ENCODE measurements at places on chromosomes 7 and 10. TPM values are rescaled to one million over a fixed set of nuclear protein-coding genes. Genes with fewer than 3 reads are reported as not detected.

GPR22 gene
- total RNA-seq = not detected

DNA sequence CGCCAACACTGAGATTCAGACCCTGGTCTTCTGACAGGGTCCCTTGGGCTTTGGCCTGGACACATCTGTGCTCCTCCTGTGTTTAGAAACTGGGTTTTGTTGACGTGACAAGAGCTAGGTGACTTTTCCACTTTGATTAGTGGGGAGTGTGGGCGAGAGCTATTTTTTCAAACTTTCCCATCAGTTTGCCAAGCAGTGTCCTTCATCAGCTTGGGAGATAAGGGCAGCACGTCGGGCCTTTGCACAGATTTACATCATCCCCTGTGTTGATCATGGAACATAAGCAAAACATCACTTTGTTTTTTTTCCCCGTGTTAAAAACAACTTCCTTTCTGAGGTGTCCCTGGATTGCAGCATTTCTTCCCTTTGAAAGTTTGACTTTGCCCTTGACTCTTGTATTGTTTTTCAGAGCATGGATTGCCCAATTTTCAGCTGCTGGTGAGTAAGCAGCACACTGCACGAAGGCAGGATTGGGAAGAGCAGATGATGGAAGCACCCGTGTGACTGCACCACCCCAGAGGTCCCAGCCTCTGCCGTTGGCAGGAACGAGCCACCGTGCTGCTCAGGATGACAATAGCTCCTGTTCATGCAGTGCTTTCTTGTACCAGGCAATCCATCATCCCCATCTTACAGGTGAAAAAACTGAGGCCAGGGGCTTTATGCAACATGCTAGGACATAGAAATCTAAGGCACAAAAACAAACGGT, 6.4 kb upstream of the IGFBP1 start:
- H3K27ac ChIP-seq = no peak overlapping the region
- peaks cover 8% of the 10 kb centered on the region for H3K27me3 ChIP-seq
- H3K36me3 ChIP-seq = no peaks in the 10 kb centered on the region

- H3K36me3 ChIP-seq = peaks cover 1% of the 10 kb centered on the region
- H3K4me3 ChIP-seq = no peak overlapping the region
- peaks cover 16% of the 10 kb centered on the region for H3K27me3 ChIP-seq
Measured at GRCh38 chr10:4353059-4353655, 472.9 kb upstream of the AKR1E2 start.

GRCh38 chr10:132507409-132507955, 30.1 kb upstream of the INPP5A start:
- H3K4me3 ChIP-seq = no peak overlapping the region
- no peaks in the 10 kb centered on the region for H3K36me3 ChIP-seq
- no peaks in the 10 kb centered on the region for H3K27me3 ChIP-seq
- H3K4me1 ChIP-seq = no peaks in the 10 kb centered on the region

GRCh38 chr7:101754424-101755159, 62.8 kb upstream of the CUX1 start:
- no peaks in the 10 kb centered on the region for H3K36me3 ChIP-seq
- H3K27ac ChIP-seq = peak overlapping the region; percentile 87
- no peaks in the 10 kb centered on the region for H3K27me3 ChIP-seq
- H3K4me3 ChIP-seq = peak overlapping the region; percentile 66
- DNase-seq = no peak
- H3K4me1 ChIP-seq = peaks cover 21% of the 10 kb centered on the region

ASB10 gene
- not detected for total RNA-seq

- peak; percentile 41 for DNase-seq
- peak overlapping the region; percentile 80 for H3K4me3 ChIP-seq
- H3K27me3 ChIP-seq = no peaks in the 10 kb centered on the region
- peaks cover 52% of the 10 kb centered on the region for H3K36me3 ChIP-seq
- H3K27ac ChIP-seq = peak overlapping the region; percentile 88
- H3K4me1 ChIP-seq = peaks cover 39% of the 10 kb centered on the region
Measured at GRCh38 chr10:97428572-97428981, 2.6 kb downstream of the PGAM1 start.

MRLN gene
- not detected for total RNA-seq

GATAD1 gene
- total RNA-seq = 14.3 TPM

DNA sequence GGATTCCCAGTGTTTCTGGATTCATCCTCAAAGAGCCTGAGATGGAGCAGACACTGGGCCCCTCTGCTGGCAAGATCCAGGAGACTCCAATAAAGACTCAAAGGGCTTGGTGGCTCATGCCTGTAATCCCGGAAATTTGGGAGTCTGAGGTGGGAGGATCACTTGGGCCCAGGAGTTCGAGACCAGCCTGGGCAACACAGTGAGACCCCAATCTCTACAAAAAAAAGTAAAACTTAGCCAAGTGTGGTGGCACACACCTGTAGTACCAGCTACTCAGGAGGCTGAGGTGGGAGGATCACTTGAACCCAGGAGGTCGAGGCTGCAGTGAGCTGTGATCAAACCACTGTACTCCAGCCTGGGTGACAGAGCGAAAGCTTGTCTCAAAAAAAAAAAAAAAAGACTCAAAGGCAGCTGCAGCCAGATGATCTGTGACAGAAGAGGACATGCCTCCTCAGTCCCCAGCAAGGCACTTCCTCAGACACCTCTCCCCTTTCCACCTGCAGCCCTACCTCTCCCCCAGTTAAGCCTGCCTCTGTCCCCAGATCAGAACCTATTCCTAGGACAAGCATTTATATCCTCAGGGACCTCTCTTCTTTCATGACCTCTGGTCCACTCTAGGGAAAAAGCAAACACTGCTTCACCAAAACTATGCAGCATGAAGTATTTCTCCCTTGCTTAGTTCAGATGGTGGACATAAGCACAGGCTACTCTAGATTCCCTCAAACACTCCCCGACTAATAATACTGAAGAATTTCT, 27.9 kb downstream of the PDLIM1 start:
- peaks cover 3% of the 10 kb centered on the region for H3K36me3 ChIP-seq
- no peaks in the 10 kb centered on the region for H3K4me1 ChIP-seq
- no peak overlapping the region for H3K27ac ChIP-seq

DNA sequence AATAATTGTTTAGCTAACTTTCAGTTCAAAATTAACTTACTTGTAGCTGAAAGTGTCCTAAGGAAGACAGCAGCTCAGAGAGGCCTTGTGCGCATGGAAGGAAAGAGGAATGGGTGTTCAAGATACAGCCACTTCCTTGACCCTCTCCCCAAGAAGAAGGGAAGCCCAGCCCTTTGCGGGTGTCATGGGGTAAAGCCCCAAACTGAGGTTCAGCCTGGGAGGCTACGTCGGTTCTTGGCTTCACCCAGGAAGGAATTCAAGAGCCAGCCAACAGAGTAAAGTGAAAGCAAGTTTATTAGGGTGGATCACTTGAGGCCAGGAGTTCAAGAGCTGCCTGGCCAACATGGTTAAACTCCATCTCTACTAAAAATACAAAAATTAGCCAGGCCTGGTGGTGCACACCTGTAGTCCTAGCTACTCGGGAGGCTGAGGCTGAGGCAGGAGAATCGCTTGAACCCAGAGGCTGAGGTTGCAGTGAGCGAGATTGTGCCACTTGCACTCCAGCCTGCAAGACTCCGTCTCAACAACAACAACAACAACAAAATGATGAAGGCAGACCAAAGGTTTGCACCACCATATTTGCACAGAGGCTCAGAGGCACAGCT, 15.9 kb downstream of the GPRIN2 start:
- H3K4me1 ChIP-seq = no peaks in the 10 kb centered on the region
- no peaks in the 10 kb centered on the region for H3K36me3 ChIP-seq
- DNase-seq = no peak

DNA sequence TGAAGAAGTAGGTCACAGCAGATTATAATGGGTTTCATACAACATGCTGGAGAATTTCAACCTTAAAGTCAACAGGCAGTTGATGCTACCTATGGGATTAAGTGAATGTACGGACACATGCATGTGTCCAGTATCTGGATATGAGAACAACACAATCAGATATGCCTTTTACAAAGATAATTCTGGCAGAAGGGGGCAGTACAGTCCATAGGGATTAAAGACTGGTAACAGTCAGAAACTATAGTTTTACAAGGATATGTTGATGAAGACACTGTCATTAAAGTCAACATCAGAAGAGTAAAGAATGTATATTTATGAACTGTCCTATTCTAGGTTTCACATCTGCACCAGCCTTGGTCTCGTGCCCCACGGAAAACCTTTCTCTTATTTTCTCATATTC, 41.5 kb downstream of the ANKMY2 start:
- no peak overlapping the region for H3K4me3 ChIP-seq
- no peaks in the 10 kb centered on the region for H3K27me3 ChIP-seq
- peaks cover 12% of the 10 kb centered on the region for H3K36me3 ChIP-seq
- no peaks in the 10 kb centered on the region for H3K4me1 ChIP-seq
- no peak for DNase-seq

OR9A2 gene
- not detected for total RNA-seq

DNA sequence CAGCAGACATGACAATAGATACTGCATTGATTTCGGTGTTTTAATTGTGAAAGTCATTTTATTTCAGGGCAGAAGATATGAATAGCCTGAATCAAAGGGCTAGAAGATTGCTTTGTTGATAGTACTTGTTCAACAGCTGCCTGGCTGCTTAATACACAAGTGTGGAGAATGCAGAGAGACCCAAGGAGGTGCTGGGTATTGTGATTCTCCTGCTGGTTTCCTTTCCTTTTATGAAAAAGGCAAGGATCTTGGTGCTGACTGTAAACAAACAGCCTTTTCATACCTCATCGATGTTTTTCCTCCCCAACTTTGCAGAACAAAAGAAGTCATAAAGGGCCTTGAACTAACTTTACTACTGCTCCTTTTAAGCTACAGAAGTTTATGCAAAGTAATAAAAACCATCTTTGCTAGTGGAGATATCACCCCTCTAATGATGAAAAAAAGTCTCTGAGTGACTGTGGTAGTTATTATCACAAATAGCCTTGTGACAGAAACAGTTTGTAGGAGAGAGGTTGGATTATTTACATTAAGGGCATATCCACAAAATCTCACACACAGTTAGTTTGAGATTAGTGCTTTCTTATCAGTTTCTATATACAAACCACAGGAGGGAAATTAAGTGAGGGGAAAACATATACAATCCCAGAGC, 800.0 kb downstream of the LRMDA start:
- DNase-seq = no peak
- H3K36me3 ChIP-seq = no peaks in the 10 kb centered on the region
- peaks cover 2% of the 10 kb centered on the region for H3K27me3 ChIP-seq
- H3K4me3 ChIP-seq = no peak overlapping the region
- H3K27ac ChIP-seq = no peak overlapping the region

DNA sequence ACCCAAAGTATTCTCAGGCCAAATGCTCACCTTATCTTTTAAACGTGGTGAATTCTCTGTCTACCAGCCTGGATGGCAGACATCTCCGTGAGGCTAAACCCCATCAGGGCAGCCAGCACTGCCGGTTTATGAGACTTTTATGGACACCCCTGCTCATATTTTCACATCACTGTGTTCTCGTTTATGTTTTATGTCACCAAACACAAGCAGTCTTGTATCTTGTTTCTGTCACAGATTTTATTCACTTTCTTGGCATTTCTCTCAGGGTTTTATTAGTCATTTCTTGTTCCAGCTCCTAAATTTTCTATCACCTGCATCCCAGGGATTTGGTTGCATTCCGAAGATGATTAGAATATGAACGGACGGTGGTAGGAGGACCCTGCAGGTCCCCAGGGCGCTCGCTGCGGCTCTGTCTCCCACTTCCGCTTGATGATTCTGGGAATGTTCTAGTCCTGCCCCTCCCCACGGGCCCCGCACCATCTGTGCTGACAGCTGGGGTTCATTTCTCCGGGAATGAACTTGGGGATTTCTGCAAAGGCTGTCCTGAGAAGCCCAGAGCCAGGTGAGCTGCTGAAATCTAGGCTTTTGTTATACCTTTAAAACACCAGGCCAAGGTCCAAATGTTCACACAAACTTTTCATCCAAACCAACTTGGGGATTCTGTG, 217.6 kb downstream of the GFRA1 start:
- no peak overlapping the region for H3K27ac ChIP-seq
- no peak for DNase-seq

TWIST1 gene
- 0.25 TPM for total RNA-seq

- no peaks in the 10 kb centered on the region for H3K4me1 ChIP-seq
- no peaks in the 10 kb centered on the region for H3K36me3 ChIP-seq
- H3K27ac ChIP-seq = no peak overlapping the region
- no peak for DNase-seq
- no peaks in the 10 kb centered on the region for H3K27me3 ChIP-seq
Measured at GRCh38 chr10:71187600-71187999, 24.8 kb upstream of the UNC5B start.

HHEX gene
- not detected for total RNA-seq

EPO gene
- not detected for total RNA-seq

GRCh38 chr10:112229096-112229495, 45.5 kb upstream of the GPAM start:
- no peak overlapping the region for H3K27ac ChIP-seq
- H3K36me3 ChIP-seq = no peaks in the 10 kb centered on the region
- H3K27me3 ChIP-seq = peaks cover 11% of the 10 kb centered on the region
- no peak overlapping the region for H3K4me3 ChIP-seq
- H3K4me1 ChIP-seq = no peaks in the 10 kb centered on the region
- no peak for DNase-seq

DOCK4 gene
- 0.25 TPM for total RNA-seq

GRCh38 chr7:82173400-82174021, 270.1 kb downstream of the CACNA2D1 start:
- H3K27me3 ChIP-seq = no peaks in the 10 kb centered on the region
- no peak overlapping the region for H3K4me3 ChIP-seq
- no peak overlapping the region for H3K27ac ChIP-seq
- no peaks in the 10 kb centered on the region for H3K4me1 ChIP-seq
- no peak for DNase-seq

GRCh38 chr7:11474902-11475585, 357.0 kb downstream of the THSD7A start:
- H3K27me3 ChIP-seq = no peaks in the 10 kb centered on the region
- H3K27ac ChIP-seq = no peak overlapping the region
- no peaks in the 10 kb centered on the region for H3K4me1 ChIP-seq
- no peaks in the 10 kb centered on the region for H3K36me3 ChIP-seq
- no peak overlapping the region for H3K4me3 ChIP-seq

SPDYE2B gene
- not detected for total RNA-seq

DNA sequence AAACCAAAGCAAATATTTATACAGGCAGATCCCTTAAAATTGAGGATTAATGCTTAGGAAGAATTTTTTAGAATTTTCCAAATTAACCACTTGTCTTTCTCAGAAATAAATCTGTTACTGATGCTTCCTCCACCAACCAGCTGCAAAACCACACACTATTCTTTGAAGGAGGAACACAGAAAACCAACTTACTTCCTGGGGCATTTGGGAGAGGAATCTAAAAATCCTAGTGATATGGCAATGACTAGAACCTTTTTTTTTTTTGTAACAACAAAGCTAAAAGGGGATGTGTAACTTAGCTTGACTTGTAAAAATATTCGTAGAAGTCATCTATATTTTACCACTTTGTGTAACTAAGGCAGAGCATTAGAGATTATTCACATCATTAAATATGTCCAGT, 5.1 kb upstream of the TM9SF3 start:
- no peak overlapping the region for H3K27ac ChIP-seq
- peaks cover 8% of the 10 kb centered on the region for H3K4me1 ChIP-seq
- peaks cover 6% of the 10 kb centered on the region for H3K27me3 ChIP-seq
- DNase-seq = no peak

DNA sequence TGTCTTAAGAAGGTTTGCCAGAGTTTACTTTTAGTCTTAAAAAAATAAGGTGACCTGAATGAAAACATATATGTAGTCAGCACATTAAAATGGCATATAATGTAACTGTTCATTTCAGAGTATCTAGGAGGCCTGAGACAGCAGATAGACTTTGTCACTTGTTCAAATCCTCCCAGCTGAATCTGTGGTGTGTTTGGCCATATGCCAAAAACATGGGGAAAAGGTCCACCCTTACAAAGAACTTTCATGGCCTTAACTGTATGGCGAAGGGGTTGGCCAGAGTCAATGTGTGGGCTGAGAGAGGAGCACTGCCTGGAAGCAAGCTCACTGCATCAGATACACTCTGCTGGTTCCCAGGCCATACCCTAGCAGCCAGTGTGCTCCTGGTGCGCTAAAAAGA, 113.7 kb downstream of the ALOX5 start:
- H3K4me3 ChIP-seq = no peak overlapping the region
- H3K36me3 ChIP-seq = peaks cover 9% of the 10 kb centered on the region
- no peak overlapping the region for H3K27ac ChIP-seq
- no peaks in the 10 kb centered on the region for H3K27me3 ChIP-seq

All from activated CD4-positive, alpha-beta T cell treated with anti-CD3 and anti-CD28 coated beads, Interleukin-2, amount 10 ng/mL, durations not matched to agents 7 days and 5 days (primary cell).